ENCODE measurements at places on chromosomes 12 and 14.

GRCh38 chr12:80222261-80222660 is 122.9 kb downstream of the OTOGL start:
- no peak for DNase-seq

DNA sequence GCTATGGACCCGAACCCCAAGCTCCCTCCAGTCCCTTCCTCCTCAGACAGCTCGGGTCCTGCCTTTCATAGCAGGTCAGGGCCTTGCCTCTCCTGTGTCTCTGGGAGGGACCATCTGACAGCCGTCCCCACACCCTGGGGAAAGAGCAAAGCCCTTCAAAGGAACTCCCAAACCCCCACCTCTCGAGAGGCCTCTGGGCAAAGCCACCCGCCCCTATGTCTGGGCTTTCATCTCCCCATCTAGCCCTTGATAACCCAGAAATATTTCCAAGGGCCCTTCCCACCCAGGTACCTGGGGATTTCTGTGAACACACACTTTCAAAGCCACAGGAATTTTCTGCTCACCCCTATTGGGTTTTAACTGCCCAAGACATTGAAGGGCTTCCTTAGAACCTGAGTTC is 32.1 kb downstream of the SNRNP35 start:
- no peak for DNase-seq

- DNase-seq, result no peak
Measured at GRCh38 chr12:6757028-6757690, 4.2 kb upstream of the MLF2 start.

DNA sequence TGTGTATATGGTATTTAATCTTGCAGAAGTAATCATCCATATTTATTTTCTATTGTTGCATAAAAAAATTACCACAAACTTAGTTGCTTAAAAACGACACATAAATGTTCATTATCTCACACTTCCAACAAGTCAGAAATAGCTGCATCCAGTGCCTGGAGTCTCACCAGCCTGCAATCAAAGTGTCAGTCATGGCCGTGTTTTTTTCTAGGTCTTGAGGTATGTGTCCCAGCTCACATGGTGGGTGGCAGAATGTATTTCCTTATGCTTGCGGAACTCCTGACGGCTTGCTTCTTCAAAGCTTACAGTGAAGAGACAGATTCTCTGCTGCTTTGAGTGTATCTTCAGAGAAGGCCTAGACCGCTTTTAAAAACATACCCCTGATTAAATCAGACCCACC is 670.2 kb upstream of the LMO3 start:
- DNase-seq, result no peak

GRCh38 chr12:8033153-8034044 is 883 bp downstream of the FOXJ2 start:
- DNase-seq, result no peak

- DNase-seq, result peak; percentile 3
Measured at GRCh38 chr12:129961091-129961490, 57.3 kb upstream of the TMEM132D start.

DNA sequence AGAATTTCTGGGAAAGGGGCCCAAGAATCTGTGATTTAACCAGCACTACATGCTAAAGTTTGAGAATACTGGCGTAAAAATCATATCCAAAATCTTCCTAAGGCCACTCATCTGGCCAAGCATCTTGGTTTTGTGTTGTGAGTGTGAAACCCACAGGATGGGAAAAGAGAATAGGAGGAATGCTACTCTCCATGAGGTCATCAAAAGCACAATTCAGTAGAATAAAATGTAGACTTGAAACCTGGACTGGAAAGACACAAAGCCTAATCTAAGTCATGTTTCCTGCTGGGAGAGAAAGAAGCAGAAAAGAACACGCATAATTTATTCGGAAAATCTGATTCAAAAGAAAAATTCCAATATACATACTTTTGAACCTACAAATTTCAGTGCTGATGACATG is 42.3 kb downstream of the NR1H4 start:
- no peak for DNase-seq

- DNase-seq, result no peak
Measured at GRCh38 chr14:104113631-104114420, 24.6 kb upstream of the KIF26A start.

- DNase-seq, result no peak
Measured at GRCh38 chr14:84006643-84007155, 1523.2 kb upstream of the FLRT2 start.

GRCh38 chr12:85280165-85280983 is at the start of gene ALX1:
TSS of gene ALX1 (plus strand) at chr12:85280220. CDS start at chr12:85280262, 42 bp downstream.
- no peak for DNase-seq

- no peak for DNase-seq
Measured at GRCh38 chr12:104930388-104931326, 27.4 kb downstream of the SLC41A2 start.

DNA sequence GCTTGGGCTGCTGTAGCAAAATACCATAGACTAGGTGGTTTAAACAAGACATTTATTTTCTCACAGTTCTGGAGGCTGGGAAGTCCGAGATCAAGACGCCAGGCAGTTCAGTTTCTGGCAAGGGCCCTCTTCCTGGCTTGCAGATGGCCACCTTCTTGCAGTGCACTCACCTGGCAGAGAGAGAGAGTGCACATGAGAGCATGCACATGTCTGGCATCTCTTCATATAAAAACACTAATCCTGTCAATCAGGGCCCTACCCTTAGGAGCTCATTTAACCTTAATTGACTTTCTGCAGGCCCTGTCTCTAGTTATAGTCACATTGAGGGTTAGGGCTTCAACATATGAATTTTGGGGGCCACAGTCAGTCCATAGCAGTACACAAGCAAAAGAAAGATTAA is 12.4 kb upstream of the EVL start:
- no peak for DNase-seq

DNA sequence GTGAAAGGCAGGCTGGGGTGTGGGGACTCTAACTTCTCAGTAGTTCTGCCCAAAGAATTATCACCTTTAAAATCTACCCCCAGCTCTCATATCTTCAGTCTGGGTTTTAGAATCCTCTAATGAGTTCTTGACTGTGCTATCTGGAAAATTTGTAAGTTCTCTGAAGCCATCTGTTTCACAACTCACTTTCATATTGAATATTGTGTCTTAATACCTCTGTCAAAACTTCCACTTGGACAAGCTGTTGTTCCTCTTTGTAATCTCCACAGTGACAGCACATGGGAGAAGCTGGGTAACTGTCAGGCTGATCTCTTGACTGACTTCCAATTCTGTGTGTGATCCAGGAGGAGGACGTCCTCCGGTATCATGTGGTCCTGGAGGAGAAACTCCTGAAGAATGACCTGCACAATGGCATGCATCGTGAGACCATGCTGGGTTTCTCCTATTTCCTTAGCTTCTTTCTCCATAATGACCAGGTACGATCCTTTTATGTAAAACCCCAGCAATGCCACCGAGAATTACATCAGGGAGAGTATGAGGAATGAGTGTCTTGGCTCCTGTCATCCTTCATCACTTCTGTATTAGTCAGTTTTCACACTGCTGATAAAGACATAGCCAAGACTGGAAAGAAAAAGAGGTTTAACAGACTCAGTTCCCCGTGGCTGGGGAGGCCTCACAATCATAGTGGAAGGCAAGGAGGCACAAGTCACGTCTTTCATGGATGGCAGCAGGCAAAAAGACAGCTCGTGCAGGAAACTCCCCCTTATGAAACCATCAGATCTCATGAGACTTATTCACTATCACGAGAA is 111.9 kb downstream of the STAB2 start:
- DNase-seq, result no peak

GRCh38 chr12:26869908-26870459 is 37.0 kb upstream of the ITPR2 start:
- no peak for DNase-seq

DNA sequence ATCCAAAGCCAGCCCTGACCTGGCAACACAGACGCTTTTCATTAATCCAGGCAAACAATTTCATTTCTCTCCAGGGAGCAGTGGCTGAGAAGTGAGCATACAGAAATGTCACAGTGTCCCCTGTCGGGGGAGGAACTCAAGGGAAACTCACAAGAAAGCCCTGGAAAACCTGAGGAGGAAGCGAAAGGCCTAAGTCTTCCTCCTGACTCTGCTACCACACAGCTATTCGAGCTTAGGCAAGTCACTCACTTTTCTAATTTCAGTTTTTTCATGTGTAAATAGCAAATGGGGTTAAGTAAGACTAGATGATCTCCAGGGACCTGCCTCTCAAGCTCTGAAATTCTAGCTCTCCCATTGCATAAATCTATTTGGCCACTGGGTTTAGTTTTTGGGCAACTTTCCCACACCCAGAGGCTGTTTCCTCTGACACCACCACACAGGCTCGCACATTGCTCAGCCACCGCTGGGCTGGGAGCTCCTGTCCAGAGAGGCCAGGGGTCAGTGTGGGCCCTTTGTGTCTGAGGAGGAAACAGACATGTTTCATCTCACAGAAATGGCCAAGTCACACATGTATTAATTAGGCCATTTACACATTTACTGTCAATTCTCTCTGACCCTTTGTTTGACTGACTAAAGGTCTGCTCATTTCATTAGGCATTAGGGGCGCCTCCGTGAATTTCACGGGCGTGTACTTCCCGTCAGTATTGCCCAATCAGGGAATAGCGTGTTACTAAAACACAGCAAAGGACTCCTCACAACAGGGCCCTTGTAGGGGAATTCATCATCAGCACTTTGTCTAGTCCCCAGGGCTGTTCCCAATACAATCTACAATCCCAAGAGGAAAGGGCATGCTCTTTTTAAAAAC is 9.8 kb upstream of the PNMA1 start:
- peak; percentile 33 for DNase-seq

GRCh38 chr14:69152902-69153151 is at the start of gene DCAF5:
TSS of gene DCAF5 (minus strand) at chr14:69153119. CDS start at chr14:69152978, 141 bp downstream.
- peak; percentile 79 for DNase-seq

GRCh38 chr14:33271216-33271615 is 332.5 kb downstream of the NPAS3 start:
- DNase-seq, result no peak

- no peak for DNase-seq
Measured at GRCh38 chr12:3668479-3669165, 84.3 kb downstream of the CRACR2A start.

- no peak for DNase-seq
Measured at GRCh38 chr14:49464885-49465284, 121.3 kb downstream of the RPS29 start.

DNA sequence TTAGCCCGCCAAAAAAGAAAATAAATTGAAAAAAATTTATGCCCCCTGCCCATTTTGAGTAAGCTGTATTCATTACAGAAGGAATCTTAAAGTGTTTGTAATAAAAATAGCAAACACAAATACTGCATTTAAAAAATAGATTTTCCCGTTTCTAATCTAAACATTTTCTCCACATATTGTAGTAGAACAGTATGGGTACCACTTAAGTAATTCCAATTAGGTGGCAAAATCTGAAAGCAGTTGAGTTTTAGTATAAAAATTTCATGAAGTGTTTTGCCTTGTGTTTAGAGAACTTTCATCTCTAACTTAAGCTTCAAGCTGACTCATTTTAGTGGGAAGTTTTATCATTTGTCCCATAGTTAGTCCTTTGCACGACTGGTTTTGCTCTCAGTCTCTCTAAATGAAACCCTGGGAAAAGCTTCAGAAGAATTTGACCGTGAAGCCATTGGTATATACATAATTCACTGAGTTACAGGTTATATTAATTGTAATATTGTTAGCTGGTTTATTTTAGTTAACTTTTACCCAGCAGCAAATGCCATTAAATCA is 214.6 kb downstream of the ERC1 start:
- DNase-seq, result no peak

GRCh38 chr14:54483073-54483745 is 5.6 kb downstream of the GMFB start:
- no peak for DNase-seq

GRCh38 chr14:87615822-87616679 is 376.9 kb downstream of the GALC start:
- DNase-seq, result peak; percentile 2

GRCh38 chr12:50363141-50363540 is 33.3 kb downstream of the FAM186A start:
- DNase-seq, result no peak

Data from epithelial cell of prostate (primary cell).